Central memory CD8-positive, alpha-beta T cell (primary cell): ENCODE measurements at places on chromosomes 4 and X.

- no peaks in the 10 kb centered on the region for H3K27me3 ChIP-seq
- no peaks in the 10 kb centered on the region for H3K4me1 ChIP-seq
- DNase-seq, result no peak
- no peak overlapping the region for H3K27ac ChIP-seq
- H3K4me3 ChIP-seq, result no peak overlapping the region
These were observed 61.7 kb upstream of the CT45A1 start for GRCh38 chrX:135651647-135652295.

- H3K4me3 ChIP-seq, result no peak overlapping the region
- H3K27ac ChIP-seq, result no peak overlapping the region
- no peaks in the 10 kb centered on the region for H3K4me1 ChIP-seq
- peaks cover 18% of the 10 kb centered on the region for H3K27me3 ChIP-seq
- H3K36me3 ChIP-seq, result no peaks in the 10 kb centered on the region
- no peak for DNase-seq
These were observed 97.2 kb downstream of the CPZ start for GRCh38 chr4:8689741-8690140.

DNA sequence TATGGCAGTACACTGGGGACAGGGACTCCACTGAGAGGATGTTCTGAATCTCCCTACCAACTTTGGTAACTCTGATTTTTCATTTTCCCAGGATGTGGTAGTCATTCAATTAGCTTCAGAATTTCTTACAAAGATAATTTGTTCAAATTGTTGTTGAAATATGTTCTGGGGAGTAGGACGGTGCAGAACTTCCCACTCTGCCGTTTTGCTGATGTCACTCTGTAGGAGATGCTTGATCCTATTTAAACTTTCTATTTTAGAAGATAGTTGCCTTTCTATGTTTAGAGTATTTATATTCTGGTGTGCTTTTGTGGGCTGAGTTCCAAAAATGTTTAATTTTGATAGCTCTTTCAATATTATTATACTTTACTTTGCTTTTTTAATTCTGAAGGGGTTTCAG, 55.2 kb downstream of the ADAM29 start:
- no peak overlapping the region for H3K4me3 ChIP-seq
- no peak for DNase-seq
- no peak overlapping the region for H3K27ac ChIP-seq
- no peaks in the 10 kb centered on the region for H3K27me3 ChIP-seq

- no peak overlapping the region for H3K27ac ChIP-seq
- DNase-seq, result no peak
- H3K4me3 ChIP-seq, result no peak overlapping the region
- H3K4me1 ChIP-seq, result no peaks in the 10 kb centered on the region
- no peaks in the 10 kb centered on the region for H3K36me3 ChIP-seq
These were observed 163.7 kb downstream of the CORIN start for GRCh38 chr4:47674144-47674543.

DNA sequence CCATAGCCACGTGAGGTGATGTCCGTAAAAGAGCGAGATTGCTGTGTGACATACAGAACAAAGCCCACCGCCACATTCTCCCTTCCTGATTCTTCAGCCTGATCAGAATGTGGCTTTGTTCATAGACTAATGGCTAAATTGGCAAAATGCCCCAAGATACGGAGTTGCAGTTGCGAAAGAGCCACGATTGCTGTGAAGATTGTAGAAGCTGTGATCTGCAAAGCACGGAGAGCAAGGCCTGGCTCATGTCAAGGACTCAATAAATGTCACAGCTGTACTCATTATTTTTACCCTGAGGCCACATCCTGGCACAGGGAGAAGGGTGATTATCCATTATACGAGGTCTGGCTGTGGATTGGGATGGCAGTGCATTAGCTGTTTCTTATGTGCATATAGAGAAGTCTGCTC, 34.2 kb downstream of the ARSD start:
- H3K36me3 ChIP-seq, result peaks cover 2% of the 10 kb centered on the region
- no peak overlapping the region for H3K27ac ChIP-seq
- H3K4me1 ChIP-seq, result peaks cover 15% of the 10 kb centered on the region
- DNase-seq, result no peak
- H3K27me3 ChIP-seq, result no peaks in the 10 kb centered on the region

GRCh38 chrX:134241960-134242619, 5.1 kb downstream of the CCDC160 start:
- peaks cover 21% of the 10 kb centered on the region for H3K27me3 ChIP-seq
- H3K36me3 ChIP-seq, result no peaks in the 10 kb centered on the region
- no peak overlapping the region for H3K27ac ChIP-seq
- DNase-seq, result no peak
- no peaks in the 10 kb centered on the region for H3K4me1 ChIP-seq

- H3K4me1 ChIP-seq, result no peaks in the 10 kb centered on the region
- no peak for DNase-seq
- H3K27ac ChIP-seq, result no peak overlapping the region
- no peaks in the 10 kb centered on the region for H3K27me3 ChIP-seq
- H3K4me3 ChIP-seq, result no peak overlapping the region
These were observed 60.2 kb upstream of the PNPLA4 start for GRCh38 chrX:7987160-7988012.

GRCh38 chrX:30643313-30643821, 9.9 kb upstream of the GK start:
- H3K36me3 ChIP-seq, result no peaks in the 10 kb centered on the region
- no peak overlapping the region for H3K27ac ChIP-seq
- no peaks in the 10 kb centered on the region for H3K4me1 ChIP-seq
- no peak overlapping the region for H3K4me3 ChIP-seq
- no peak for DNase-seq
- H3K27me3 ChIP-seq, result no peaks in the 10 kb centered on the region

- H3K27me3 ChIP-seq, result no peaks in the 10 kb centered on the region
- H3K36me3 ChIP-seq, result peaks cover 6% of the 10 kb centered on the region
- DNase-seq, result no peak
These were observed 65.1 kb downstream of the CASK start for GRCh38 chrX:41858161-41858775.

DNA sequence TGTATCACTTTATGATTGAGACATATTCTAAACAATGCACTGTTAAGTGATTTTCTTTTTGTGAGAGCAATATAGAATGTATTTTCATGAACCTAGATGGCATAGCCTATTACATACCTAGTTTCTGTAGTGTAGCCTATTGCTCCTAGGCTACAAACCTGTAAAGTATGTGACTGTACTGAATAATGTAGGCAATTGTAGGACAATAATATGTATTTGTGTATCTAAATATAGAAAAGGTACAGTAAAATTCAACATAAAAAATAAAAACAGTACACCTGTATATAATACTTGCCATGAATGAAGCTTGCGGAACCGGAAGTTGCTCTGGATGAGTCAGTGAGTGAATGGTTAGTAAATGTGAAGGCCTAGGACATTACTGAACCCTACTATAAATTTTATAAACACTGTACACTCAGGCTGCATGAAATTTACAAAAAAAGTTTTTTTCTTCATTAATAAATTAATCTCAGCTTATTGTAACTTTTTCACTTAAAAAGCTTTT, 106.7 kb downstream of the VSIG4 start:
- peaks cover 9% of the 10 kb centered on the region for H3K4me1 ChIP-seq
- DNase-seq, result no peak
- no peaks in the 10 kb centered on the region for H3K36me3 ChIP-seq
- no peak overlapping the region for H3K27ac ChIP-seq
- no peaks in the 10 kb centered on the region for H3K27me3 ChIP-seq

DNA sequence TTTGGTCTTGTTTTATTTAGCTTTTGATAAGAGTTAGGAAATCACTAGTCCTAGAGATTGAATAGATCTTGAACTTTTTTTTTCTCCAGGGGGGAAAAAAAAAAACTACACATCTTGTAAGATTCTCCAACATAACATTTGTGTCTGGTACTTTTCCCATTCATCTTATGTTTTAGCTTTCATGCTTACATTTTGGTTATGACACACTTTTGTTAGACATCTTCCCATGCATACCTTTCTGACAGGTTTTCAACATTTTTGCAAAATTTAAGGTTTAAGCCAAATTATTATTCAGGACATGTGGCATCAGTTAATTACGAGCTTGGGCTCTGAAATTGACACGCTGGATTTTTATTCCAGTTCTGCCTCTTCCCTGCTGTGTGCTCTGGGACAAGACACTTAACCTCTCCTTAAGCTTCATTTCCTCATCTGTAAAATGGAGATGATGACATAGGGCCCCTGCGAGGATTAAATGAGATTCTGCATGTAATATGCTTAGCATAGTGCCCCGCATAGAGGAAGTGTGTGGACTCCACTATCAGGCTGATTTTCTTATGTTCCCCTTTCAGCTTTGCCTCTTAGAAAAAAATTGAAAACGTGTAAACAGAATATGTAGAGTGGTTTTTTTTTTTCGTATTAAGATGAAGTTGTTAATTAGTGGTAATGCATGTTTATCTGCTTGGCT, 5.3 kb downstream of the KIT start:
- H3K4me1 ChIP-seq, result no peaks in the 10 kb centered on the region
- no peak for DNase-seq
- H3K4me3 ChIP-seq, result no peak overlapping the region
- H3K36me3 ChIP-seq, result peaks cover 2% of the 10 kb centered on the region

- H3K4me1 ChIP-seq, result peaks cover 6% of the 10 kb centered on the region
- no peak overlapping the region for H3K27ac ChIP-seq
- H3K36me3 ChIP-seq, result peaks cover 1% of the 10 kb centered on the region
- DNase-seq, result no peak
- no peak overlapping the region for H3K4me3 ChIP-seq
- peaks cover 6% of the 10 kb centered on the region for H3K27me3 ChIP-seq
These were observed 4.9 kb upstream of the ABRAXAS1 start for GRCh38 chr4:83489711-83490326.

- DNase-seq, result no peak
- H3K27ac ChIP-seq, result no peak overlapping the region
- H3K27me3 ChIP-seq, result no peaks in the 10 kb centered on the region
- H3K36me3 ChIP-seq, result no peaks in the 10 kb centered on the region
- no peak overlapping the region for H3K4me3 ChIP-seq
- no peaks in the 10 kb centered on the region for H3K4me1 ChIP-seq
These were observed 72.4 kb upstream of the S100G start for GRCh38 chrX:16577483-16578029.

DNA sequence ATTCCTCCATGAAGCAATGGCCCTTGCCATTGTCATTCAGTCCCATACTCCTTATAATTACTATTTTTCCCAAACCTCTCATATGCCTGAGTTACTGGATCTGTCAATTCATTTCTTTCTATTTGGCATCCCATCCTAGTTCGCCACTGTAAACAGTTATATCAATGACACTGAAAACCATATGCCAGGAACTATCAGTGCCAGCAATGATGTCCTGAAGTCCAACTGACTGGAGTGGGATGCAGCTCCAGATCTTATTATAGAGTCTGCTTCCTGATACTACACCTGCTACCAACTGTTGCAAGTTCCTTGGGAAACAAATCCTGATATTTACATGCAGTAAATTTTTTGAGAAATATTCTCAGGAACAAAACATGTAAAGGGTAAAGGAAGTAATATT, 27.0 kb upstream of the BANK1 start:
- peaks cover 4% of the 10 kb centered on the region for H3K4me1 ChIP-seq
- peaks cover 10% of the 10 kb centered on the region for H3K27me3 ChIP-seq
- no peaks in the 10 kb centered on the region for H3K36me3 ChIP-seq
- no peak for DNase-seq
- no peak overlapping the region for H3K27ac ChIP-seq

DNA sequence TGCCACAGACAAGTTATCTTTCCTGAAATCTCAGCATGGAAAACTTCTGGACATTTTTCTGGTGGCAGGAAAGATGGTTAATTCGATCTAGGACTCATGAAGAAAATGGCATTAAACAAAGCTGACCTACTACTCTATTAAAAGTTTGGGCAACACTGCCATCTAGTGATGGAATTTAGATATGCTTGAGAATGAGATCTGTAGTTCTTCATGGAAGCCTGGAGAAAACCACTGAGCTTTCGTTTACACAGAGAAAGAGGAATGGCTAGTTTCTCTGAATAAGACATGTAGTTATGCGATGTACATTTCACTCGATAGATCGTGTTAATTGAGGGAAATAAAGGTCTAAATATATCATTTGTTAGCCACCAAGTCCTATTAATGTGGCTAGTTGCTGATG, 51.7 kb upstream of the CHRDL1 start:
- no peaks in the 10 kb centered on the region for H3K36me3 ChIP-seq
- H3K27me3 ChIP-seq, result peaks cover 8% of the 10 kb centered on the region
- no peak overlapping the region for H3K4me3 ChIP-seq
- H3K4me1 ChIP-seq, result no peaks in the 10 kb centered on the region
- H3K27ac ChIP-seq, result no peak overlapping the region

- H3K4me1 ChIP-seq, result no peaks in the 10 kb centered on the region
- H3K27ac ChIP-seq, result no peak overlapping the region
- H3K27me3 ChIP-seq, result no peaks in the 10 kb centered on the region
These were observed 124.0 kb upstream of the STIM2 start for GRCh38 chr4:26736621-26737020.

- H3K36me3 ChIP-seq, result no peaks in the 10 kb centered on the region
- H3K27me3 ChIP-seq, result peaks cover 10% of the 10 kb centered on the region
- no peak overlapping the region for H3K27ac ChIP-seq
- no peaks in the 10 kb centered on the region for H3K4me1 ChIP-seq
- no peak for DNase-seq
These were observed 114.3 kb downstream of the QDPR start for GRCh38 chr4:17397611-17398010.

- H3K27me3 ChIP-seq, result peaks cover 2% of the 10 kb centered on the region
- H3K4me1 ChIP-seq, result no peaks in the 10 kb centered on the region
- DNase-seq, result no peak
- no peaks in the 10 kb centered on the region for H3K36me3 ChIP-seq
- H3K27ac ChIP-seq, result no peak overlapping the region
These were observed 156.3 kb downstream of the CBR4 start for GRCh38 chr4:168853770-168854169.

GRCh38 chrX:12950851-12951594, 23.9 kb upstream of the TMSB4X start:
- H3K27me3 ChIP-seq, result no peaks in the 10 kb centered on the region
- H3K27ac ChIP-seq, result peak overlapping the region; percentile 98
- H3K36me3 ChIP-seq, result peaks cover 20% of the 10 kb centered on the region

- H3K27ac ChIP-seq, result no peak overlapping the region
- DNase-seq, result no peak
- no peaks in the 10 kb centered on the region for H3K36me3 ChIP-seq
- no peaks in the 10 kb centered on the region for H3K27me3 ChIP-seq
- no peak overlapping the region for H3K4me3 ChIP-seq
These were observed 221.9 kb downstream of the BMPR1B start for GRCh38 chr4:94979621-94980020.

DNA sequence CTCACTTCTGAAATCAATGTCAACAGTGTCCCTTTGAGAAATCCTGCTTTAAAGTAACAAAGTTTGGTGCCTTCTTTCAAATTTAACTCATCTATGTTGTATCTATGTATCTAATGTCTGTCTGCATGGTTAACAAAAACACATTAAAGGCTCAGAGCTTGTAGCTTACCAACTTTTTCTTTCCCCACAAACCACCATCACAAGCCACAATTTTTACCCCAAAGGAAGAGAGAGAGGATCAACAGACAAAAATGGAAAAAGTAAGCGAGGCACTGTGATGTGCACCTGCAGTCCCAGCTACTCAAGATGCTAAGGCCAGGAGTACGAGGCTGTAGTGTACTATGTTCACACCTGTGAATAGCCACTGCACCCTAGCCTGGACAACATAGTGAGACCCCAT, 17.2 kb downstream of the ATRX start:
- peaks cover 23% of the 10 kb centered on the region for H3K4me1 ChIP-seq
- H3K36me3 ChIP-seq, result peaks cover 5% of the 10 kb centered on the region
- DNase-seq, result no peak
- no peak overlapping the region for H3K27ac ChIP-seq
- H3K27me3 ChIP-seq, result no peaks in the 10 kb centered on the region
- peak overlapping the region; percentile 44 for H3K4me3 ChIP-seq

- no peaks in the 10 kb centered on the region for H3K4me1 ChIP-seq
- H3K4me3 ChIP-seq, result no peak overlapping the region
- no peak for DNase-seq
- H3K27ac ChIP-seq, result no peak overlapping the region
- no peaks in the 10 kb centered on the region for H3K36me3 ChIP-seq
- no peaks in the 10 kb centered on the region for H3K27me3 ChIP-seq
These were observed 15.7 kb upstream of the HSFX1 start for GRCh38 chrX:149758068-149758714.
